ENCODE measurements at places on chromosomes 1 and 21.

GRCh38 chr1:18062185-18062584 is 45.4 kb upstream of the IGSF21 start:
- DNase-seq = no peak

- DNase-seq = no peak
Measured at GRCh38 chr1:97893844-97894243, 27.0 kb downstream of the DPYD start.

DNA sequence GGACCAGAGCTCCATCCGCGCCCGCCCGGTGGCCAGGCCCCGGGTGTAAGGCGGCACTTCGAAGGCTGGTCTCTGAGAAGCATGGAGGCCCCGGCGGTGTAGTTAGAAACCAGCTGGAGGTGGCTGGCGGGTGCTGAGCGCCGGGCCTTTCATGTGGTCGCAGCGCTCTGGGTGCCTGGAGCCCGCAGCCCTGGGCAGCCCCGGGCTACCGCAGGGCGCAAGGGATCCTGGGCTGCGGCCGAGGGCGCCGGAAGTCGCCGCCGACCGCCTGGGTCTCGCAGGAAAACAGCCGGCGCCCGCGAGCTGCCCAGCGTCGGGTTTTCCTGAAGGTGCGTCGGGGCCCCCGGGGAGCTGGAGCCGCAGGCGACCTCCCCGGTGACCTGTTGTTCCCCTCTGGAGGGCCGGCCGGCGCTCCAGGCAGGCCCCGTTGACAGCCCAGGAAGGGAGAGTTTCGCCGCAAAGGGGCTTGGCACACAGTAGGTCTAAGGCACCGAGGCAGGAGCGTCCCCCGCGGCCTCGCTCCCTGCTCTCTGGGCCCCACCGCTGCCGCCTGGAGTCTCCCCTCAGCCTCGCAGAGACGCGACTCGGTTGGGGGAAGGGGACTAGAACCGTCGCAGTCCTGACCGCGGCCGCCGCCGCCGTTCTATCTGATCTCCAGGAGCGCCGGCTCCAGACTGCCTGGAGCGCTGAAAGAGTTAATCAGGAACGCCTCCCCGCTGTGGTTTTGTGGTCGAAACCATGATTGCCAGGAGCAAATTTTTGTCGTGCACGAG is 2.7 kb downstream of the GRHL3 start:
- DNase-seq = no peak

DNA sequence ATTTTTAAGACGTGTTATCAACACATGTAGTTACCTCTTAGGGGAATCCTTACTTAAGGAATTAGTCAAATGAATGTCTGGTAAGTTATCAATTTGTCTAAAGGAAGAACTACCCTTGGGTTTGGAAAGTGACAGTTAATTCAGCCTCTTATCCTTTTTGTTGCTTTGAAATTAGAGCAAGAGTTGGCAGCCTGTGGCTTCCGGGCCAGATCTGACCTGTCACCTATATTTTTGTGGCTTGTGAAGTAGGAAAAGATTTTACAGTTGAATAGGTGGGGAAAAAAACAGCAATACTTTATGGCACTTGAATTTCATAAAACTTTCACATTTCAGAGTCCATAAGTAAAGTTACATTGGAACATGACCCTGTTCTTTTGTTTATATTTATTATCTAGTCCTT is 5.5 kb downstream of the MRPS6 start:
- DNase-seq = no peak

DNA sequence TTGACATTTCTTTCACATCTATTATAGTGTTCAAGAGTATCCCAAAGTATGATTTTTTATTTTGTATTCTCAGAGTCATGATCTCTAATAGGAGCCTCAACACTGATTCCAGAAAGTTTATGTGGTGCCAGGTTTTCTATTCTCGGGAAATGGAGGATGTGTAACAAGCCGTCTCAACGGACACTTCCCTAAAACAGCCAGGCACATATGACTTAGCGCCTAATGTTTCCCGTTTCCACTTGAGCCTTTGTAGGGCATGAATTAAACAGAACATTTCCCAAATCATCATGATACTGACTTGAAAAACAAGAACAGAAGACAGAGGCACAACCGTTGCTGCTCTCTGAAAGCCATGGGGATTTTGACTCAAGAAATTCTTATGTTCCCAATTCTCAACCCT is 8.0 kb downstream of the CYYR1 start:
- no peak for DNase-seq

GRCh38 chr1:208874915-208875314 is 630.7 kb upstream of the PLXNA2 start:
- no peak for DNase-seq

DNA sequence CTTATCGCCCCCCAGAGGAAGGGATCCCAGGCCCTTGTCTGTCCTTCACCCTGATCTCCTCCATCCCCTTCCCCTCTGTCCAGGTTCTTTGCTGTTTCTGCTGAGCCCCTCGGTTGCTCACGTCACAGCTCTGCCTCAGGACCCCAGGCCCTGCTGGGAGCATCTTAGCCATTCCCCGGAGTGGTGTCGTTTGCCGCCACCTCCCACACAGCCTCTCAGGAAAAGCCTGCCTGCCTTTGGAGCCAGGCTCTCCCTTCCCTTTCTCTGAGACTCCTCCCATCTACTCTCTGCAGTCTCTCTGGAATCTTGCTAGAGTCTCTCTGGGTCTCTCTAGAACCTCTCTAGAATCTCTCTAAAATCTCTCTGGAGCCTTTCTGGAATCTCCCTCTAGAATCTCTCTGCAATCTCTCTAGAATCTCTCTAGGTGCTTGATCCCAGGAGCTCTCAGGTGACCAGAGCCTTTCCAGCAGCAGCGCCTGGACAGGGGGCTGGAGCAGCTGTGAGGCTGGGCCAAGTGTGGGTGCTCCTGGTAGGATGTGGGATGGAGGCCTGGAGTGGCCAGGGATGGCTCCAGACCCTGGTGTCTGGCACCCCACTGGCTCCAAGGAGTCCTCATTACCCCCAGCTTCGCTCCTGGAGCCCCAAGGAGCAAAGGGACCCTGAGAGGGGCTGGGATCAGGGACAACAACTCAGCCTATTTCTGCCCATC is 283.2 kb upstream of the VAMP3 start:
- DNase-seq = no peak

DNA sequence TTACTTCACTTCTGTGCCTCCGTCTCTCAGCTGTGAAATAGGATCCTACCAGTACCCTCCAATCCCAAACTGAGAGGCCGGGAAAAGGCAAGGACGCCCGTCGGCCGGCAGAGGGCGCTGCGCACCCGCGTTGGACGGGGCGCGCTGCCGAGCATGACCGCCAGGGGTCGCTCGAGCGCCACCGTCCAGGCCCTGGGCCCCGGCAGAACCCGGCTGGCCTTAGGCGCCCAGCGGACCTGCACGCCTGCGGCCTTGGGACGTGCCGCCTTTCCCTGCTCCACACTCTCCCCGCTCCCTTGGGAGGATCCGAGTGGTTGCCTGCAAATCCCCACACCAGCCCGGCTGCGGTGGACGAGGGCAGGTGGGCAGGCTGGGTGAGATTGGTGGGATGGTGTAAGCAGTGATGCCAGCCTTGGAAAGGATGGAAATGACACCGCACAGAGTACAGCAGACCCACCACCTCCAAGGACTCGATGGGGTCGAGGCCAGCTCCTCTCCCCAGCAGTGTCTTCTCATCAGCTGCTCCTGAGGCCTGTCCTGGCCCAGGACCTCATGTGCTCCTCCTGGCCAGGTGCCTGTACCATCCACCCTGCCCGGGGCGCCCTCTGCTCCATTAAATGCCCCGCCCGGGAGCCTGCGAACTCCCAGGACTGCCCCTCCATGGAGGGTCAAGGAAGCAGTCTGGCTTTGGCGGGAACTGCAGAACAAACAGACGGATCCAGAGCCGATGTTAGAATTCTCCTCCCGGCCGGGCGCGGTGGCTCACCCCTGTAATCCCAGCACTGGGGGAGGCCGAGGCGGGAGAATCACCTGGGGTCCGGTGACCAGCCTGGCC is 47.4 kb upstream of the LBR start:
- peak; percentile 46 for DNase-seq

DNA sequence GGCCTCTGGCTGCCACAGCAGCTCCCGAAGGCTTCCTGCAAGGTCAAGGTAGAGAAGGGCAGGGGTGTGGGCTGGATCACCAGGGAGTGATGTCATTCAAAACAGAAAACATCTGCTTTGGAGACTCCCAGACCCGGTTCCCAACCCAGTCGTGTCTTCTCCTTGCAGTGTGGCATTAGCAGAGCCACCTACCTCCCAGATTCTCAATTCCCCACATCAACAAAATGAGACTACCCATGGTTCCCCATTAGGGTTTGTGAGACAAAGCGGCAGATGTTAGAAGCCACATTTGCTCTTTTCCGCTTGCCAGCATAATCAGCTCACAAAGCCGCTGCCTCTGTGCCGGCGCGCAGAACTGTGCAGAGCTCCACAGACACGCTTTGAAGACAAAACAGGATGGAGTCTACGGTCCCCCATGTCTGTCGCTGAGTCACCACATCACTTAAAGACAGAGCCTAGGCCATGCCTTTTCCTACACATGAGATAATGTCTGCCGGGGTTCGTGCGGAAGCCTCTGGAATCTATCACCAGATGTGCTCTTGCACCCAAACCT is 12.5 kb downstream of the KIF17 start:
- DNase-seq = no peak

GRCh38 chr1:42456754-42457089 is 379 bp downstream of the PPCS start:
- DNase-seq = no peak

- DNase-seq = peak; percentile 19
Measured at GRCh38 chr1:226125097-226125630, 61.4 kb downstream of the ACBD3 start.

- no peak for DNase-seq
Measured at GRCh38 chr21:38490411-38491020, 7.8 kb downstream of the ERG start.

DNA sequence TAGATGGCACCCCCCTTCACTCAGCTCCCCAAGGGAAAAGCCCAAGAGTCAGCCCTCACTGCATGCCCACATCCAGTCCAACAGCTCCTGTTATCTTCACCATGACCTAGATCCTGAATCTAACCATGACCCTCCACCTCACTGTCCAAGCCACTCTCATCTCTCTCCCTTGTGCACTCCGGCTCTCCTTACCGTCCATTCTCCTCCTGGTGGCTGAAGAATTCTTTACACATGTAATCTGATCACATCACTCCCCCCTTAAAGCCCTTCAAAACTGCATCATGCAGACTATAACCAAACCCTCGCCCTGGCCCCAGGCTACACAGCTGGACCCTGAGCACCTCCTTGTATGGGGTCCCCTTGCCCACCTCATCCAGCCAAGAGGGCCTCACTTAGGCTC is 14.0 kb upstream of the PAQR7 start:
- DNase-seq = no peak

GRCh38 chr1:109816175-109816811 is 52.6 kb upstream of the EPS8L3 start:
- no peak for DNase-seq

DNA sequence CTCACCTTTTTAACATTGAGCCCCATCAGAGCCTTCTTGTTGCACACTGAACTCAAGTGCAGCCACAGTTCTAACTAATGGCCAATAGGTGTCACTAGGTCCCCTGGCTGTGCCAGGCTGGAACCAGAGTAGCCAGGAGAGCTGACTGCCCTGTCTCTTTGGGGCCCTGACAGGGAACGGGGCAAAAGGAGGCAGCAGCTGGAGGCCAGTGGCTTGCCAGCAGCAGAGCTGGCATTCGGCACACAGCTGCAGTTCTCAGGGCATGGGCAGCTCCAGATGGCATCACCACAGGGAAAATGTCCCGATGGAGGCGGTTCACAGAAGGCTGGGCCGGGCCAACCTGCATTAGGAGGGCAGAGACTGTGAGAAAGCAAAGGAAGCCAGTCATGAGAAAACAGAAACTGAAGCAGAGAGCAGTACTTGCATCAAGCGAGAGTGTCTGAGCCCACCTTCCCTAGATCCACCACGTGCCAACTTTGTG is 188.6 kb downstream of the FCRL5 start:
- no peak for DNase-seq

DNA sequence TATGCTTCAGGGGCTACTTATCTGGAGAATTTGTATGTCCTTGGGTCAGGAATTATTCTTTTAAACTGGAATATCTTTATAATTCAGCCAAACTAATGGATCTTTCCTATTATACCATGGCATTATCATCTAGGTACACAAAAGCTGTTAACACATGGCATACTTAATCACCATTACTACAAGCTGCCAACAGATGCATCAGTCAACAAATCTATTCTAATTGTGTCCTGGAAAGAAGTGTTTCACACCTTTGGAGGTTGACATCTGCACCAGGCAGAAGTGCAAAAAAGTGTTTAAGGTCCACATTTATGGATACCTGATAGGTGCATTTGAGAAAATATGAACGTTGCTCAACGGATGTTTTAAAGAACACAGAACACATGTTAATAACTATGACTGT is 470.2 kb upstream of the ADGRL2 start:
- no peak for DNase-seq

GRCh38 chr1:227437495-227438008 is 119.3 kb upstream of the CDC42BPA start:
- DNase-seq = no peak

DNA sequence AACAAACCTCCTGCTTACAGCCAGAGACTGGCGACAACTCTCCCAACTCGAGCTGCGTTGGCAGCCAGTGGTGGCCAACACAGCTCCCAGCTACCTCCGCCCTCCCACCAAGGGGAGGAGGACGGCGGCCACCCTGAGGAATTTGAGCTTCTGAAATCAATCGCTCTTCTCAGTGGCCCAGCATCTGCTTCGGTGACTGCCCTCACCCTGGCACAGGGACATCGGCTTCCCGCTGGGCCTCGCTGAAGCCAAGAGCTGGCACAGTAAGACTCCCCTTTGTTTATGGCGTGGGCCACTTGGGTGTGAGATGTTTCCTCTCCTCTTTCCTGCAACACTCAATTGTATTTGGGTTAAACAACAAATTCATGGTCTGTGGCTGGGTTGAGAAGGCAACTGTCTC is 136.2 kb downstream of the ZBTB18 start:
- DNase-seq = no peak

GRCh38 chr1:154786804-154787570 is 83.1 kb downstream of the KCNN3 start:
- no peak for DNase-seq

GRCh38 chr1:156726549-156727226 is 1.6 kb upstream of the METTL25B start:
- no peak for DNase-seq
